ENCODE measurements at places on chromosomes 7 and 10.
A peak's percentile ranks its signal among the peaks of the same experiment; 100 is the strongest.

DNA sequence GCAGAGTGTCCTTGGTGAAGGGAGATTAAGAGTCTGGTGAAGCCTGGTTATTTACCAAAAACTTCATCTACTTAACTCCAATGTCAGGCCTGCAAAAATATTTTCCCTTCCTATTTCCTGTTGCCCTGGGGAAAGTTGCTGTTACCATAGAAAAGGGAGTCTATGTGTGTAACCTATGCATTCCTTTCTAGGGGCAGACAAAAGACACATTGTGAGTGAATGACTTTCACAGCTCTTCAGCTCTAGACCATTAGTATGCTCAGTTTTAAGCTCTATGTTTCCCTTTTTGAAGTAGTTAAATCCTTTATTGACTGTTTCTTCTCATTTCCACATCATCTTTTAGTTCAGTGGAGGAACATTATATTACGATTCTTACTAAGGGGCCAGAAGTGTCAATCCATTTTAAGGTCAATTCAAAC is 45.6 kb upstream of the SGCE start:
- DNase-seq = peak; percentile 35

DNA sequence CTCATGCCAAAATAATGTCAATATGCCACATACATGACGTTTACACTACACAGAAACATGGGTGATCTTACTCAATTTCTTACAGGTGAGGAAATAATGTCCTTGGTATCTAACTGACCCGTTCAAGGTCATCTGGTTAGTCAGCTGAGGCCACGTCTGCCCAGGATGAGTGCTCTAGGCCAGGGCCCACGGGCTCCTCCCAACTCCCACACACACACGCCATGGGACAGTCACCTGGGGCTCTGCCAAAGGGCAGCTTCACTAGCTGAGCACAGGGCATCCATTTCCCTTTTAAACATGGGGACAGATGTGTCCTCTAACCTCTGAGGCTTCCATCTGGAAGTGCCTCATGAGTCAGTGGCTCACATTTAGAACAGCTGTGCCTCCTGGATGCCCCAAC is 123.9 kb downstream of the TNS3 start:
- no peak for DNase-seq

DNA sequence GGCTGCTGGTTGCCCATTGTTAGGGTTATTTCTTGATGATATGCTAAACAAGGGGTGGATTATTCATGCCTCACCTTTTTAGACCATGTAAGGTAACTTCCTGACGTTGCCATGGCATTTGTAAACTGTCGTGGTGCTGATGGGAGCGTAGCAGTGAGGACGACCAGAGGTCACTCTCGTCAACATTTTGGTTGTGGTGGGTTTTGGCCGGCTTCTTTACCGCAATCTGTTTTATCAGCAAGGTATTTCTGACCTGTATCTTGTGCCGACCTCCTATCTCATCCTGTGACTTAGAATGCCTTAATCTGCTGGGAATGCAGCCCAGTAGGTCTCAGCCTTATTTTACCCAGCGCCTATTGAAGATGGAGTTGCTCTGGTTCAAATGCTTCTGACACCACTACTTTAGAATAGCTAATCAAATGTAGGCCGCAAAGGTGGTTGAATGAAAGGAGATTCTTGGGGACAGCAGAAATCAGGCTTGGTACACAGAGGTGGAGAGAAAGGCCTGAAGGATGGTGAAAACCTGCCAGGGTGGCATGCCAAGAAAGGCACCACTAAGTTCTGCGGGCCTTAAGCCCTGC is 17.9 kb upstream of the SMO start:
- DNase-seq = no peak

DNA sequence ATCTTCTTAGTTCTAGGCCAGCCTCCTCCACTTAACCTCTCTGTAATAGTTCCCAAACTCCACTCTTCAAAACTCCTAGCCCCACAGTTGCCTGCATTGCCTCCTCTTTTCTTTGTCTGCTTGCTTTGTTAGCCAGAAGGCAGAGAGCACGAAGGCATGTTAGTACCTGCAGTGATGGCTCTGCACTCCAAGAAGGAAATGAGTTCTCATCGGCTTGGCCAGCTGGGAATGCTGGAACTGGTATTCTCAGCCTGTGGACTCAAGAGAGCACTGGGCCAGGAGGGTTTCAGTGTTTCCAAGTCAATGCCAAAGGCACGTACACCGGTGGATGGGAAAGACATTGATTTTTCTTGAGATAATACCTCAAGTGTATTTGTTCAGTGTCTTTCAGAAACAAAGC is 66.3 kb upstream of the HABP2 start:
- no peak for DNase-seq

- DNase-seq = no peak
Observed at GRCh38 chr7:48350515-48350914, 179.3 kb downstream of the ABCA13 start.

- no peak for DNase-seq
Observed at GRCh38 chr10:11841375-11841774, 18.2 kb downstream of the PROSER2 start.

Measured in spinal cord (tissue), 10 donors.